T-helper 1 cell (primary cell): ENCODE measurements at places on chromosomes 4 and X.

- DNase-seq, result no peak
These were observed 65.6 kb upstream of the BLTP1 start for GRCh38 chr4:122086338-122087065.

DNA sequence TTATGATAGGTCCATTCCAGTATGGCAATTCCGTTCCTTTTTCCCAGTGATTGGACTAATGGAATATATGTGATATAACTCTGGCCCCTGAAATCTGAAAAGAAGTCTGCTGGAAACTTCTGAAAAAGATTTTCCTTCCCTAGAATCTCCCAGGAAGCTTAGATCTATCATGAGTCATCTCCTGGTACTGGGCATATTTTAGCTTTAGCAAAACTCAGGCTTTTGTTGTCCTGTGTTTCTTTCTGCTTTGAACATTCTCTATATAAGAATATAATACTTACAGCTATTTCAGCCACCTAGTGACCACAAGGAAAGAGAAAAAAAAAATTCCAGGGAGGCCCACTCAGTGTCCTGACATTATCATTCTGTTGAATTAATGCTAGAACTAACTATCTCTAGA is 597.2 kb upstream of the GRIA3 start:
- DNase-seq, result no peak

DNA sequence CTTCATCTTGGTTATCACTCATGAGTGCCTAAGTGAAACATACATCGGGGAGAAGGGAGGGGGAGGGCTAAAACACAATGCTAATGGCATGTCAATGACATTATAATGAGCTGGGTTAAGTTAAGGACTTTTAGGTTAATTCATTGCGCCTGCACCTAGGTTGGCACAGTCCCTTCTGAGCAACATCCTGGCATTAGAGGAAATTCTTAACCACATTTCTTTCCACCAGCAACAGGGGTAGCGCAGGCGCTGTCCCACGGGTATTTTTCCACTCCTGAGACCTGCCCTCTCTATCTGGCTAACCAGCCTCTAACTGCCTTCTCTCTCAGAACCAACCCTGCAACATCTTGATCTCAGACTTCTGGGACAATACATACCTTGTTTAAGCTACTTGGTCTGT is 39.0 kb upstream of the PROM1 start:
- DNase-seq, result no peak

GRCh38 chr4:88027611-88028608 is 20.5 kb downstream of the PKD2 start:
- DNase-seq, result no peak

- DNase-seq, result no peak
These were observed 37.1 kb upstream of the INPP4B start for GRCh38 chr4:142883040-142883832.

- DNase-seq, result no peak
These were observed 307.4 kb downstream of the DCHS2 start for GRCh38 chr4:154184238-154184637.

GRCh38 chrX:19410259-19410658 is 66.5 kb downstream of the PDHA1 start:
- no peak for DNase-seq

DNA sequence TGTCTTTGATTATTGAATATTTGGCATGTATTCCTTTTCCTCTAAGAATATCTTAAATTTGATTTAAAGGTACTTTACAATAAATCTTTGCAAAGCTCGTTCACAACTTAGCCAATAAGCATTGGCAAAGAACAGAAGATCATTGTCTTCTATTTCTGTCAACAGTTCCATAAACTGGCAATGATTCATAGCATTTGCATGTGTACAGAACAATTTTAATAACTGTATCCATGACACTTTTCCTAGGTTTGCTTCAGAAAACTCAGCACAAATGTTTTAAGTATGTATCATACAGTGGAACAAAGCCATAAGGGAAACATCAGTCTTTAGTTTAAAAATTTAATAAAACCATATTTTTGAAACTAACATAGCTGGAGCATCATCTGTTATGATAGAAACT is 462.7 kb upstream of the RPS6KA3 start:
- no peak for DNase-seq

DNA sequence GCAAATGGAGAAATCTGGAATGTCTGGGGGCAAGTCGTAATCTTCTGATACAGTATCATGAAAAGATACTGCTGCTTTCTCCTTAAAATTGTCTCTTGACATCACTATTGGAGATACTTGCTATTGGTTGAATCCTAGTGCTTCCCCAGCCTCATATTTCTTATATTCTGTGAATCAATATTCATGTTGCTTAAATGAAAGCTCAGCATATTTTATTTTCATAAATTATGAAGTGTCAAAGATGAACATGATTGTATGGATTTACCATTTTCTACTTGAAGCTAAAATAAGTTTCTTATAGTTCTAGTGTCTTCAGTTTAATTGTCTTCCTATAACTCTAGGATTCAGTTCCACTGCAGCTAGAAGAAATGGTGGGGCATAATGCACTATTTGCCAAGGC is 29.6 kb upstream of the MBNL3 start:
- no peak for DNase-seq

DNA sequence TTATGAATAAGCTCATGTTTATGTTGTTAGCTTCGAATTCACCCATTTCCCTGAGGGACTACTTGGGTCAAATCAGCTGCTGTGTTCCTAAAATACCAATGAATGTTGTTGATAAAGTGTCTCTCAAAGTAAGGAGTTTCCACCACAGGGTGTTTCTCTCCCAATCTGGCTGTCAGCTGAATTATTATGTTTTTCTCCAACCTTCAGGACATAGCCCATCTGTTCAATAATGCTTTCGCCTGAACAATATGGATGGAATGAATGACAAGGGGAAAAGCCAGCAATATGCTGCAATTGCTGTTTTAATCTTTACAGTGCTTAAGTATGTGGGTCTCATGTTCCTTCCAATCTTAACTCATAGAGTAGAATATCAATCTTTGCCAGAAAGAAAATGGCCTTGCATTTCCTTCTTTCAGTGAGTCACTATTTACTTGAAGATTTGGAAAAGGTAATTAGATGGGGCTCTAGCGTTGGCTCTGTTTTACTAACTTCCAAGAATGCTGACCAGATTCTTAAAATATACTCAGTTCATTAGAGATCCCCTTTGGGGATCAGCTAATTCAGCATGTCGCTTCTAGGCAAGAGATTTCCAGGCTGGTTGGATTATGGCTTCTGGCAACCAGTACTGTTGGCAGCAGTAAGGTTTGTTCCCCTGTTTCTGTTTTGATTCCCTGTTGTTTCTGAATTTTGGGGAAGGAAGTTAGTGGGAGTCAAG is 410.5 kb downstream of the PPP3CA start:
- no peak for DNase-seq

GRCh38 chrX:445727-446126 is 59.0 kb upstream of the PPP2R3B start:
- no peak for DNase-seq

GRCh38 chr4:185771711-185772390 is 40.1 kb downstream of the SORBS2 start:
- no peak for DNase-seq

DNA sequence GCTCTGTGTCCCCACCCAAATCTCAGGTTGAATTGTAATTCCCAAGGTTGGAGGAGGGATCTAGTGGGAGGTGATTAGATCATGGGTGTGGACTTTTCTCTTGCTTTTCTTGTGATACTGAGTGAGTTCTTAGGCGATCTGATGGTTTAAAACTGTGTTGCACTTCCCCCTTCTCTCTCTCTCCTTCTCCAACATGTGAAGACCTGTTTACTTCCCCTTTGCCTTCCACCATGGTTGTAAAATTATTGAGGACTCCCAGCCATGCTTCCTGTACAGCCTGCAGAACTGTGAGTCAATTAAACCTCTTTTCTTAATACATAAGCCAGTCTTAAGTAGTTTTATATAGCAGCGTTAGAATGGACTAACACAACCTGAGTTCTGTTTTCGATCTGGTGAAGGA is 738.2 kb downstream of the ARAP2 start:
- no peak for DNase-seq

- DNase-seq, result no peak
These were observed 131.1 kb downstream of the DCHS2 start for GRCh38 chr4:154360491-154360890.

DNA sequence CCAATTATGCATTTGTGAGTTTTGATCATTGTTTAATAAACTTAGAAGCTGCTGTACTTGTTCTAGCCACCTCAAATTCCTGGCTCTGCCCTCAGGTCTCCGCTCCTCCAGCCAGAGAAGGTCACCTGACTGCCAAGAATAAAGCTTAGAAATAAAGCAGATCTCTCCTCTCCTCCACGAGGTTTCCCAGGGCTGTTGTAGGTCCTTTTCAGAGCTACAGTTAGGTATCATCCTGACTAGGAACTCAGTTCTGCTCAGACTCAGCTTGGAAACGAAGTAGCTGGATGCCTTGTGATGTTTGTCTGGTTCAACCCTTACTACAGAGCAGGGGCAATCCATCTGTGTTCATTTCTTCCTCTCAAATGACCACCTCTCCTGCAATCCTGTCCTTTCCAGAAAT is 79.1 kb upstream of the RAPGEF2 start:
- DNase-seq, result no peak

DNA sequence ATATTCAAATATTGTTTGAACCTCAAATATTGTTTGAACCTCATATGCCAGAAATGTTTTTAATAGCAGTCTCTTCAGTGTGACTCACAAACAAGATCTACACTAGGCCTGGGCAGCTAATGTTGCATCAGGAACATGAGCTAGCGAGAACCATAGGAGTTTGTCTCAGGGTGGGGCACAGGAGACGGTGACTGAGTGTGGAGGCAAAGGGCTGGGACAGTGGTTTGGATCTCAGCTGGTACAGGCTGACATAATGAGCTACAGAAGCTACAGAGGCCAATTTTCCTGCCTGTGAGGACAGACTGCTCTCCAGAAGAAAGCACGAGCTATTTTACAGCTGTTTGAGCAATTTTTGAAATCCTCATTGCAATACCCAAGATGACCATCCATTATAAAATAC is 224.7 kb downstream of the CENPC start:
- no peak for DNase-seq

DNA sequence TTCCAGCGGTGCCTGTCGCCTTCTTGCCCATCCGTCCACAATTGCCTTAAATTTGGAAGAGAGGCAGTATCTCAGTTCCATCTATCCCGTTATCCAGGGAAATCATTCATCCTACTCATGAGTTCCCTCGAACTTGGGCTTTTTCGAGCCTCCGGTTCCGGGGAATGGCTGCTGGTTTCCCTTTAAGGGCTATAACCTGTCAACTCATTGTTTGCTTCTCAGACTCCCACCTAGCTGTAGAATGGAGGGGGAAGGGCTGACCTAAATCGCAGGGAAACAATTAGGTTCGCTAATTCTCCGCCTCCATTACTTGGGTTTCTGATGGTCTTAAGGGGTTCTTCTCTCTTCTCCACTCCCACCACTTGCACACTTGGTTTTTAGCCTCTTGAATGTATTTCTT is 1.2 kb downstream of the UCHL1 start:
- DNase-seq, result no peak

DNA sequence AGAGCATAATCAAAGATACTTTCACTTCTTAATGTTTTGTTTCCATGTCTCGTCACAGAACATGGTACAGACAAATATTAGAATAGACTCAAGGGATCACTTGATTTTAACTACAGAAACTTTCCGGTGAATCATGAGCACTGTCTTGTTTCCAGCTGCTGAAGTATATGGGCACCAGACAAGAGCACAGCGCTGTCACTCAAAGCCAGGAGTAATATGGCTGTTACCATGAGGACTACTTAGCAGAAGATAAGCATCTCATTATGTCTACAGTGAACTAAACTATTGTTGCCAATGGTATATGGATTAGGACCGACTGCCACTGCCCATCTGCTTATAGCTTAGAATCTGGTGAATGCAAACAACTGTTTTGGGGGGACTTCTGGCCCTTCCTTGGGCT is 34.3 kb downstream of the MECP2 start:
- no peak for DNase-seq

DNA sequence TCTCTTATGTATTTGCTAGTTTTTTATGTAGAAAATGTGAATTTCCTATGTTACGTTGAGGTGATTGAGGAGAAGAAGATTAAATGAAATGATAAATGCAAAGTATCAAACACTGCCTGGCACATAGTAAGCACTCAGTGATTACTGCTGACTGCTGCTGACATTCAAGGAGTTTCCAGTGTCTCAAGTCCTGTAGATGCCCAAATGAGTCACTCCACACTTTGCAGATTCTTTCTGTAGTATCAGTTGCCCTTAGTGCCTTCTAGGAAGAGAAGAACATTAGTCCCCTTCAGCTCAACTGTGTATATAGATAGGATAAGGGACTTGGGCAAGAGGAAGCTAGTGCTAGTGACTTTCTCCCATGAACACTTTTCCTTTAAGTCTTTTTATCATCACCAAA is 240.5 kb upstream of the TEX13A start:
- DNase-seq, result no peak

DNA sequence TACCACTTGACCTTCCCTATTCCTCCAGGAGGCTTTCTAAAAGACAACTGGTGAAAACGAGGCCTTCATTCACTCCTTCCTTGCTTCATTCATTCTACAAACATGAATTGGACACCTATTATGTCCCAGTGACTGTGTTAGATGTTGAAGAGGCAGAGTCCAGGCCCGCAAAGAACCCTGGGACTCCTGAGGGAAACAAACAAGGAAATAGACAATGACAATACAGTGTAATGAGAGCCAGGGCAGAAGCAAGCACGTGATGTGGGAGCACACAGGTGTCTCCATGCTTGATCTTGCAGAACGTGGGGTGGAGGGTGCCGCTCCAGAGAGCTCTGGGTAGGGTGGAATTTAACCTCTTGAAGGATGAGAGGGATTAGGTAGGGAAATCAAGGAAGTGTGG is 137.6 kb upstream of the KLF3 start:
- DNase-seq, result no peak

GRCh38 chrX:101708163-101708562 is 48.5 kb upstream of the ARMCX2 start:
- no peak for DNase-seq

DNA sequence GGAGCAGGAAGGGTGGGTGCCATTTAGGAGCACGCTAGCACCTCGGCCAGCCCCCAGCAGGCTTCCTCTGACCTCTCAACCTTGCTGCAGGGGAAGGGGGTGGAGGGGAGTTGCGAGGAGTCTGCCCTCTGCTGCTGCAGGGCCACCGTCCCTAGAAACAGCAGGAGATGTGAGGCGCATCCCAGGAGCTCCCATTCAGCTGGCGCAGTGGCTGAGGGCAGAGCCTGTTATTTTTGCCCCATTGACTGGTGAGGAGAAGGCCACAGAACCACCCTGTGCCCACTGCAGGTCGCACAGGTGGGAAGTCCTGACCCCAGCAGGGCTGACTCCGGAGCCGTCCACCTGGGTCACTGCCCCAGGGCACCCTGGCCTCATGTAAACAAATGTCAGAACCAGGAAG is 8.0 kb downstream of the PDE6B start:
- DNase-seq, result no peak
